ENCODE measurements at places on chromosomes 12 and 14.
A peak's percentile ranks its signal among the peaks of the same experiment; 100 is the strongest.

DNA sequence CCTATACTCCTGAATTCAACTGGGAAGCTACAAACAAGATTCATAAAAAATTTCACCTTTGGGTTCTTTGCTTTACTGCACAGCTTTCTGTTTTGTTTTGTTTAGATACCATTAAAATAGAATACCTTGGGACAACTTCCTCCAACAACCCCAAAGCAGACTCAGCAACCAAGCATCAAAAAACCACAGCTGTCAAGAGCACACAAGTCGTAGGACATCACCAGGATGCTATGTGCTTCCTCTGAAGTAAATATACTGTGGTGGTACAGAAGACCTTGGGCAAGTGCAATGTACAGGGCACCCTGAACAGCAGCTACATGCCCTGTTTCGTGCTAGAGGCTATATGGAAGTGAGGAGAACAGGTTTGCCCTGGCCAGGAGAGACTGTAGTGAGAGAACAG lies 359.3 kb downstream of the BCL11B start:
- DNase-seq: no peak

GRCh38 chr12:47935184-47935583 lies 28.2 kb upstream of the TMEM106C start:
- no peak for DNase-seq

GRCh38 chr12:105177208-105177607 lies 58.8 kb downstream of the APPL2 start:
- no peak for DNase-seq

GRCh38 chr14:59333668-59334067 lies 131.5 kb downstream of the GPR135 start:
- DNase-seq: no peak

GRCh38 chr14:63745858-63746425 lies 18.1 kb upstream of the SGPP1 start:
- DNase-seq: no peak

DNA sequence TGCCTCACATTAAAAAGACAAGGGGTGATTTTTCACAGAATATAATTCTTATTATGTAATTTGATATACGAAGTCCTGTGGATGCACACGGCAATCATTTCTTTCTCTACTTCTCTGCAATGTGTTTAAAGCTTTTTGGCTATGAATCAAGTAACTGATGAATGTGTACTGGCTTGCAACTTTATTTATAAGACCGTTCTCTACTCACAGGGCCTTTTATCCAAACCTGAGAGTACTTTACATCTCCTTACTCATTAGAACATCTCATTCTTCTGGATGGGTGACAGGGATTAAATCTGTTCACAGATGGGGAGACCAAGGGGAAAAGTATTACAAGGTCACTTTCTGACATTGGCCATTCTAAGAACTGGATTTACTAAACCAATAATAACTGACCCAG lies 215.8 kb upstream of the DIO2 start:
- no peak for DNase-seq

GRCh38 chr14:92783813-92784431 lies 10.2 kb upstream of the GOLGA5 start:
- DNase-seq: no peak

- no peak for DNase-seq
Observed at GRCh38 chr14:77275601-77276017, 4.6 kb upstream of the NGB start.

- DNase-seq: peak; percentile 99
Observed at GRCh38 chr12:94262228-94263010, 114.0 kb downstream of the PLXNC1 start.

DNA sequence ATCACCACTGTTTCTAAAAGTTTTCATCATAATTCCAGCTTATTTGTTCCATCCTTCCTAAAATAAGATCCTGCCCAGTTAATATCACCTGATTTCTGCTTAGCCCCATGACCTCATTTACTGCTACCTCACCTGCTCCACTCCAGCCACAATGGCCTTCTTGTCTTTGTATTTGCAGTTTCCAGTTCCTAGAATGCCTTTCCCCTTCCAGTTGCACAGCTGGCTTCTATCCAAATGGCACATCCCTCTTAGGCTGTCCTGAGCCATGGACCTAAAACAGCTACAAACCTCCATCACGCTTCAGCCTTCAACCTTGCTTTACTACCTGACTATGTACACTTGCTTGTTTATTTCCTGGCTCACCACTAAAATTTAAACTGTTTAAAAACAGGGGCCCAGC lies 6.5 kb upstream of the LGMN start:
- peak; percentile 40 for DNase-seq

DNA sequence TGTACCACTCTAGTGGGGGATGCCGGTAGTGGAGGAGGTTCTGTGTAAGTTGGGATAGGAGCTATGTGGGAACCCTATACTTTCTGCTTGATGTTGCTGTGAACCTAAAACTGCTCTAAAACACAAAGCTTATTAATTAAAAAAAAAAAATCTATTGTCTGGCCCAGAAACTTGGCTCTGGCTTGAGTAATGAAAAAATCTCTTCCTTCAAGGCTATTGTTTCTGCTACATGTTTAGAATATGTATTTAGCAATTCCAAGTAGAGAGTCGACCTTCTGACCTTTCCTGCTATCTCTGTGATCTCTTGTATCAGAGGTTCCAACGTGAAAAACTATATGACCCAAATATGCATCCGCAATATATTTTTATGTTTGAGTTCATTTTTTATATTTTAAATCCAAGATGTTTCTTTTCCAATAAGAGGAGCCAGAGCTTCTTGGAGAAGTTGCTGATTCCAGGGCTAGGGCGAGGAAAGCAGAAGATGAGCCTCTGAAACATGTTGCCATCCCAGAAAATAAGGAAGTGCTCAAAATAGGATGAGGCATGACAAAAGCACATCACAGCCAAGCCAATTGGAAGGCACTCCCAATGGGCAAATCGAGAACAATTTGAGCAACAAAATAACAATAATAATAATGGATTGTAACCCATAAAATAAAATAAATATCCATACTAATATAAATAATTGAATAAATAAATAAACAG lies 184.6 kb upstream of the TMEM260 start:
- DNase-seq: no peak

All from thyroid gland (tissue), 4 donors.